Activated naive CD8-positive, alpha-beta T cell treated with anti-CD3 and anti-CD28 coated beads, Interleukin-2, amount 50 U/mL, for 24 hours (primary cell): ENCODE measurements at places on chromosomes 13 and 19.

DNA sequence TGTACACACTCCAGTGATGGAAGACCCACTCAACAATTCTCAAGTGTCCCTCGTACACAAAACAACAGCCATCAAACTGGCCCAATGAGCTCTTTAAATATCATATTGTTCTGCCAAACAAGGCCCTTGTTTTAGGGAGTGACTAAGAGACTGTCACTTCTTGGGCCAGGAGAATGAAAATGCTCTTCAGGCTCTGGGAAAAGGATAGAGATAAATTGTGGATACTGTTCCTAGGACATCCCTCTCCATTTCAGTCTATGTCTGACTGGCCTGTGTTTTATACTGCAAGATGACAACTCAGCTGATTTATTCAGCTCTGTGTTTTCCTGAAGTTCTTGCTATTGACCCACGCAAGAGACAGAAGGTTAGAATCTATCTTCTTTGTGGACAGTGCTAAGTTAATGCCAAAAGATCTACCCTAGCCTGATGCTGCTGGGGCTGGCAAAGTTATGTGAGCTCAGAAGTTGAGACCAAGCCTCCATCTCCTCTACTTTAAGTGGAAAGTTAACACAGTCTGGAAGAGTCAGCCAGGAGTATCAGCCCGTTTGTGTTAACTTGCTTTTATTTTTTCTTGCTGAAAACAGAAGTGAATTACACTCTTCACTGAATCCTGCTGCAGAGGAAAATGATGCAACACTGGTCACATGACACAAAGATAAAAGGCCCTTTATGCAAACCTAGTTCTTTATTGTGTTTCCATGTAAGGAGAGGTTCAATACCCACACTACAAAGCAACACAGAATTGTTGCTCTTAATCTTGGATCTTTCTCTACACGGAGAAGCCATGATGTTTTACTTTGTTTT, 14.6 kb downstream of the FRY start:
- peaks cover 2% of the 10 kb centered on the region for H3K27me3 ChIP-seq
- no peak overlapping the region for H3K4me3 ChIP-seq
- peak overlapping the region; percentile 66 for H3K27ac ChIP-seq
- peaks cover 33% of the 10 kb centered on the region for H3K4me1 ChIP-seq

GRCh38 chr13:104691767-104692467, 1625.7 kb upstream of the SLC10A2 start:
- H3K4me1 ChIP-seq = no peaks in the 10 kb centered on the region
- no peaks in the 10 kb centered on the region for H3K36me3 ChIP-seq
- no peak for DNase-seq
- no peaks in the 10 kb centered on the region for H3K27me3 ChIP-seq
- H3K27ac ChIP-seq = no peak overlapping the region

- no peaks in the 10 kb centered on the region for H3K4me1 ChIP-seq
- H3K27me3 ChIP-seq = no peaks in the 10 kb centered on the region
- peaks cover 42% of the 10 kb centered on the region for H3K36me3 ChIP-seq
- H3K4me3 ChIP-seq = no peak overlapping the region
- DNase-seq = no peak
These were observed 109.2 kb upstream of the MCF2L start for GRCh38 chr13:112859817-112860190.

GRCh38 chr19:9149997-9150396, 9.8 kb downstream of the ZNF317 start:
- peak overlapping the region; percentile 6 for H3K27ac ChIP-seq
- peaks cover 64% of the 10 kb centered on the region for H3K4me1 ChIP-seq
- H3K4me3 ChIP-seq = no peak overlapping the region
- no peak for DNase-seq
